ENCODE measurements at places on chromosomes 11 and 22. TPM values are rescaled to one million over a fixed set of nuclear protein-coding genes. Genes with fewer than 3 reads are reported as not detected.
A peak's percentile ranks its signal among the peaks of the same experiment; 100 is the strongest.

Gene SCGB1D1
- not detected for total RNA-seq

DNA sequence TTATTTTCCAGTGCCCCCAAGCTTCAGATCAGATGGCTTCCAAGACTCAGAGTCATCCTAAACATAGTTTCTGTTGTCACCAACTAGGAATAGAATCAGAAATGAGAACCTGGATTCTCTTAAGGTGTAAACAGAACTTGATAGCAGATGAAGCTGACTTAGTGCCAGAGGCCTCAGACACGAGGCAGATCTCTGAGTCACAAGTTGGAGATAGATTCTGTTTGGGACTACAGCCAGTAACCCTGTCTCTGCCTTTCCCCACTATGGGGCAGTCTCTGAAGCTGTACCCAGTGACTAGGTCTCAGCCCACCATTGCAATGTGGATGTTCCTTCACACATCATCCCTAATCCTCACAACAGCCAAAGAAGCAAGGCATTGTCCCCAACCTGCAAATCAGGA, 25.4 kb downstream of the NEU3 start:
- no peak for DNase-seq
- H3K4me1 ChIP-seq: no peaks in the 10 kb centered on the region
- H3K4me3 ChIP-seq: no peak overlapping the region
- H3K36me3 ChIP-seq: peaks cover 16% of the 10 kb centered on the region
- no peaks in the 10 kb centered on the region for H3K27me3 ChIP-seq

Gene CABP4
- 0.29 TPM for total RNA-seq

Gene KCTD21
- total RNA-seq: 5.1 TPM

Gene LMNTD2
- total RNA-seq: 16.5 TPM

Gene OR51E1
- not detected for total RNA-seq

DNA sequence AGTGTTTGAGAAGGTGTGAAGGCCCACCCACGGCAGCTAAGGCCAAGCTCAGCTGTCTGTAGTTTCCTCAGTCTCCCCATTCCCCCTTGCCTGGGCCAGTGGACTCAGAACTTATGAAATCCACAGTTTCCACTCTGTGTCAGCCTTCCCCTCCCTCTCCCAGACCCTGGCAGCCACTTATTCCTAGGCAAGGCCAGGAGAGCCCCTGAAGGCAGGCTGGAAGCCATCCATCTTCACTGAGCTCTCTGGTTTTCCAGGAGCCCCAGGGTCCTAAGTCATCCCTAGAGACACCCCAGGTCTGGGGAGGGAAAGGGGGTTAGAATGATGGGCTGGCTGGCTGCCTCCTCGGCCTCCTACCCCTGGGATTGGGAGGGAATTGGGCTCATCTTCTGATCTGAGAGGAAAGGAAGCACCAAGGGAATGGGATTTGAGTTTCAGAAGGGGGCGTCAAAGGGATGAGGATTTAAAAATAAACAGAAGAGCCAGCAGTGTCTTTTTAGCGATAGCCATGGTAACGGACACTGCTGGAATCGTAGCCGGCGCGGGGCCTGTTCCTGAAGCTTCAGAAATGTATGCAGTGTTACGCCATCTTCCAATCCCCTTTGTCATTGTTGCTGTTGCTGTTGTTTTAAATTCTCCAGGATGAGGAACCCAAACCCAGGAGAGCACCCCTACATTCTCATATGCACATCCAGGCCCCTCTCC, 561.1 kb upstream of the CADM1 start:
- no peak overlapping the region for H3K4me3 ChIP-seq
- DNase-seq: no peak
- no peak overlapping the region for H3K27ac ChIP-seq
- peaks cover 18% of the 10 kb centered on the region for H3K4me1 ChIP-seq

Gene ESAM
- total RNA-seq: 0.85 TPM

Gene PAMR1
- 38.3 TPM for total RNA-seq

- no peak overlapping the region for H3K4me3 ChIP-seq
- peaks cover 2% of the 10 kb centered on the region for H3K4me1 ChIP-seq
- no peak overlapping the region for H3K27ac ChIP-seq
- peaks cover 42% of the 10 kb centered on the region for H3K36me3 ChIP-seq
- no peak for DNase-seq
- no peaks in the 10 kb centered on the region for H3K27me3 ChIP-seq
These were observed 65.5 kb upstream of the EMID1 start for GRCh38 chr22:29139965-29140782.

- H3K27me3 ChIP-seq: no peaks in the 10 kb centered on the region
- peaks cover 33% of the 10 kb centered on the region for H3K4me1 ChIP-seq
- no peak for DNase-seq
- peak overlapping the region; percentile 93 for H3K27ac ChIP-seq
These were observed 1.4 kb downstream of the SIK2 start for GRCh38 chr11:111603611-111604130.

DNA sequence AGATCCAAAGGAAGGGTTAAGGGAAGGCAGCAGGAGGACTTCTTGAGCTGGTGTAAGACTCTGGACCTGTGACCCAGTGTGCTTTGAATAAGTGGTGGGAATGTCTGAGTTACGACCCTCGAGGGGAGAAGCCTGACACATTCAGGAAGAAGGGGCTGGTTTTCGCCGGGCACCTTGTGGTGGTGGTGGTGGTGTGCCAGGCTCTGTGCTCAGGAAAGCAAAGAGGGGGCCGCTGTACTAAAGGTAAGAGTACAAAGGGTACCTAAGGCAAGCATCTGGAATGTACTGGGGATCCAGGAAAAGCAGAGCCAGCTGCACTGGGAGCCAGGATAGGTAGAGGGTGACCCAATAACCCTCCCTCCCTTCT, 6.3 kb downstream of the KLHL35 start:
- no peak overlapping the region for H3K4me3 ChIP-seq
- H3K4me1 ChIP-seq: peaks cover 6% of the 10 kb centered on the region
- DNase-seq: no peak

DNA sequence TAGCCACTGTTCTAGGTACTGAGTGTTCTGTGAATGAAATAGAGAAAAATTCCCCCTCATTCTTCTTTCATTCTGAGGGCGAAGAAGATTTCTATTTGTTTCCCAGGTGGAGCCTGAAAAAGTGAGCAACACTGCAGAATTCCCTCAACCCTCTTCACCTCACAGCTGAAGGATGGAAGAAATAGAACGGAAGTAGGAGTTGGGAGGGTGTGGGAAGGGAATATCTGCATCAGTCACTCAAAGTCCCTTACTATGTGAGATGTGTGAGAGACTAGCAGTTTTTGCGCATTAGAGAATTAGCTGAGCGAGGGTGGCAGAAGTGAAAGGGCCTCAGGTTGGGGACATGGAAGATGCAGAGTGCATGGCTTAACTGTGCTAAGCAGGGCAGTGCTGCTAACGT, 88.4 kb downstream of the ENTHD1 start:
- no peak overlapping the region for H3K4me3 ChIP-seq
- peaks cover 68% of the 10 kb centered on the region for H3K27me3 ChIP-seq
- H3K27ac ChIP-seq: no peak overlapping the region

- no peak for DNase-seq
- no peak overlapping the region for H3K4me3 ChIP-seq
These were observed 27.7 kb downstream of the DDI1 start for GRCh38 chr11:104064034-104064630.

DNA sequence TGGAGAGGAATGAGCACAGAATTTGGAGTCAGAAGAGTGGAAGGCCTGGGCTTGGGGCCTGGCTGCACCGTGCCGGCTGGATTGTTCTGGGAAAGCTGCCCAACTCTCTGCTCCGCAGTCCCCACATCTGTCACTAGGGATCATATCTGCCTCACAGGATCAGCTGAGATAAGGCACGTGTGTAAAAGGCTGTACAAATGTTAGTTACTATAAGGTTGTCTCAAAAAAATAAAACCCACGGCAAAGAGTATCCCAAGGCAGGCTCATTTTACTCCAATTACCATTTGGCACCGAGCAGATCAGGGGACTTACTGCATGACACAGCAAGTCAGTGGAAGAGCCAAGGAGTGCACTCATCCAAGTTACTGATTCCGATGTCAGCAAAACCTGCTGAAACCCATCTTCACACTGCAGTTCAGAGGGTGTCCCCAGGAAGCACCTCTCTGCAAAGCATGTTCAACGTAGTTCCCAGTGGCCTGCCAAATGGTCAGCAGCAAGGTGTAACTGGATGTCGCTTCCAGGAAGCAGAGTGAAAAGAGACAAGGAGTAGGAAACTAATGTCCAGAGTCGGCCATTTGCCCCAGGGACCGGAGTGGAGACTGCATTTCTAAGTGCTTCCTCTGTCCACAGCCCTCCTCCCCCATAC, 18.1 kb upstream of the MRTFA start:
- DNase-seq: peak; percentile 62
- H3K36me3 ChIP-seq: no peaks in the 10 kb centered on the region
- H3K4me1 ChIP-seq: peaks cover 38% of the 10 kb centered on the region
- no peak overlapping the region for H3K4me3 ChIP-seq
- no peaks in the 10 kb centered on the region for H3K27me3 ChIP-seq

GRCh38 chr11:63612181-63612580, 2.1 kb downstream of the PLAAT3 start:
- H3K4me1 ChIP-seq: peaks cover 30% of the 10 kb centered on the region
- no peaks in the 10 kb centered on the region for H3K36me3 ChIP-seq
- H3K27me3 ChIP-seq: peaks cover 18% of the 10 kb centered on the region
- no peak overlapping the region for H3K4me3 ChIP-seq
- H3K27ac ChIP-seq: no peak overlapping the region
